GDM1 (cell line): ENCODE measurements at places on chromosomes 11 and 22.

- DNase-seq = no peak
Observed at GRCh38 chr11:61745781-61746441, 6.5 kb upstream of the MYRF start.

- no peak for DNase-seq
Observed at GRCh38 chr11:107847184-107847583, 11.4 kb downstream of the SLC35F2 start.

DNA sequence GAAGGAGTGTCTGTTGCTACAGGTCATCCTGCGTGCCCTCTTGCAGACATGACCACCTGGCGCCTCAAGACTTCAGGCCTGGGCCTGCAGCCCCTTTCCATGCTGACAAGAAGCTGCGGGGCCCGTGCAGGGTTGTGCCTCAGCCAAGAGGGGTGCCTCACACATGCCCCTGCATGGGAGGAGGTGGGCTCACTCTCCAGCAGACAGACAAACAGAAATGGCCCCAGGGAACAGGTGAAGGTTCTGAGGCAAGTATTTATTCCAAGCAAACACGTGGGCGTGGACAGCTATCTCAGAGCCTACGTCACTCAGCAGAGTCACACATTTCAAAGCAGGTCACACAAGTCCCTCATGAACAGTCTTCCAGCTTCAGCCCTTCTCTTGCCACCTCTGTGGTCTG is 5.9 kb upstream of the SYCE3 start:
- DNase-seq = no peak

DNA sequence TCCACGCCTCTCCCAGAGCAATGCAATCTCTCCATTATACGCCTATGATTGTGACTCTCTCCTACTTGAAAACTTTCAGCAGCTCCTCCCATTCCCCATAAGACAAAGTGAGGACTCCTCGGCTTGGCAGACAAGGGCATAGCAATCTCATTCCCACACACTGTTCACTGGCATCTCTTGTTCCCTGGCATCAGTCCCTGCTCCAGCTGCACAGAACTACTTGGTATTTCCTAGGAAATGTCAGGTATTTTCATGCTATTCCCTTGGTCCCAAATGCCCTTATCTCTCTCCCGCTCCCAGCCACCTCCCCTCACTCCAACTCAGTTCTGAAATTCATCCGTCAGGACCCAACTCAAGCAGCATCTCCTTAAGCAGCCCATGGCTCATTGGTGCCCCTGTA is 28.4 kb downstream of the TMPRSS5 start:
- DNase-seq = no peak

DNA sequence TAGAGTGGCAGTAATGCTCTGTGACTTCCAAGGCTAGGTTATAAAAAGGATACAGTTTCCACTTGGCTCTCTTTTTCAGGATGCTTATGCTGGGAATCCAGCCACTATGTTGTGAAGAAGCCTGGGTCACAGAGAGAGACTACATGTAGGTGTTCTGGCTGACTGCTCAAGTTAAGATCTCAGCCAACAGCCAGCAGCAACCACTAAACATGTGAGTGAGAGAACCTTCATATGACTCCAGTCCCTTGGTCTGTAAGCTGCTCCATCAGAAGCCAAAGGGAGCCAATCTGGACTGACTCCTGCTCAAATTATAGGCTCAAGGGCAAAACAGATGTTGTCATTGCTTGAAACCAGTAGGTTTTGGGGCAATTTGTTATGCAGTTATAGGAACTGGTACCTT is 162.7 kb downstream of the MAML2 start:
- no peak for DNase-seq

- DNase-seq = peak; percentile 71
Observed at GRCh38 chr11:14643697-14644225, at the start of gene PDE3B. Gene PDE3B, plus strand, starts transcription at chr11:14643804. Its CDS starts 272 bp downstream, at chr11:14644076.

GRCh38 chr11:1303973-1304372 is 5.5 kb downstream of the TOLLIP start:
- DNase-seq = no peak

- DNase-seq = no peak
Observed at GRCh38 chr11:87295237-87295636, 257.5 kb downstream of the TMEM135 start.

- no peak for DNase-seq
Observed at GRCh38 chr11:6615882-6616585, 3.2 kb downstream of the TPP1 start.

- no peak for DNase-seq
Observed at GRCh38 chr11:66467034-66467659, 442 bp downstream of the PELI3 start.

- no peak for DNase-seq
Observed at GRCh38 chr22:38180841-38181452, 683 bp downstream of the PLA2G6 start.

GRCh38 chr11:13338019-13338426 is 60.4 kb downstream of the BMAL1 start:
- DNase-seq = no peak

DNA sequence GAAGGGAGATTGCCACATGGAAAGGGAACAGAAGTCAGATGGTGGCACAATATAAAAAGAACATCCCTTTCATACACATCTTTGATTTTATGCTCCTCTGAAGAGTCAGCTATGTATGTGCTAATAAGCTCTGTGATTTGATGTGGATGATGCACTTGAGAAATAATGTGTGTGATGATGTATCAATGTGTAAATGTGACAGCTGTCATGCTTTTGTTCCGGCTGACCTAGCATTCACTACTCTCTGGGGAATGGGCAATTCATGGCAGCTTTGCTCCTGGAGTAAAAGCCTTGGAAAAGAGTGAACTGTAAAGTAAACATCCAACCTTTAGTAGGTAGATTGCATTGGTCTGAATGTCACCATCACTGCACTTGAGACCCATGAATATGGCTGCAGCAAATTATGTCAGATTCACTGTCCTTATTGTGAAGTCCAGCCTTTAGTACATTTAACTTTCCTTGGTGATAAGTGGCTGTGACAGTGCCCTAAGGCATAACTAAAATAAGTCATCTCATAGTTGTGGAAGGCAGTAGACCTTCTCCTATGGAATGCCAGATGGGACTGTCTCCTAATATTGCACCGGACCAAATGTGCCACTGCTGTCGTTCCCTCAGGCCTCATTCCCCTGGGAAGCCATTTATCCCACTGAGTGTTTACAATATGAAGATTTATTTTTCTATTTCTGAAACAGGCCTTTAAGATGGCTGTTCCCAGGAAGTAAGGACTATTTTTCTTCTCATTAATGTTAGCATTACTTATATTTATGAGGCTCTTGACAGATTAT is 178.2 kb upstream of the CCDC90B start:
- no peak for DNase-seq
